NCI-H1436 (cell line): ENCODE measurements at places on chromosomes 3 and 15.

GRCh38 chr3:63580151-63580550 is 72.3 kb upstream of the SNTN start:
- no peak for DNase-seq

DNA sequence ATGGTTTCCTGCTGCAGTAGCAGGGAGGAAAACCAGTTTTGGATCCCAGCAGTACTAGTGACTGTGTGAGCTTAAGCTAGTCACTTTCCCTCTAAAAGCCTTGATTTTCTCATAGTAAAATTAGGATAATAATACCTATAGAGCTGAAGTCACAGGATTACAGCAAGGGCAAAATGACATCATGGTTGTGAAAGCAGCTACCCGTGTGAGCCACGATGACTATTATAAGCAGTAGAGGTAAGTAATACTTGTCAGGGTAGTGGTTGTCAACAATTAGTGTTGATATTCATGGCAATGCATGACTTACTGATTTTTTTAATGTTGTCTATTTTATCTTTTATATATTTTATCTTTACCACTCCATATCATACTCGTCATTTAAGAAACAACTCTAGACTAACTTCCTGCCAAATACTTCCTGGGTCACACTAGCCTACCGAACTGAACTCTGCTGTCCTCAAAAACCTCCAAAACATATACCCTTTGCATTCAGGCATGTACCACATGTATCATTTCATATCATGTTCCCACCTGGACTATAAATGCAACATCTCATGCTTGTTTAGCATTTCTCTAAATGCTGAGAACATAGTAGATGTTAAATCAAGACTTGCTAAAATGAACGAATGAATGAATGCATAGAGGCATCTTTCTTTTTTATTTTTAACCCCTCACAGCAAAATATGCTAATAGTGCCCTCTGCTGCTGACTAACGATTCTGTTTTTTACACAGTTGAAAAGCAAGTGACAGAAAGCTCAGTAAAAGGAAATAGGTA is 172.6 kb downstream of the P3H2 start:
- DNase-seq = peak; percentile 74

GRCh38 chr3:144264350-144264749 is 292.7 kb downstream of the DIPK2A start:
- DNase-seq = no peak

GRCh38 chr3:143016321-143016972 is 15.1 kb downstream of the U2SURP start:
- DNase-seq = no peak

DNA sequence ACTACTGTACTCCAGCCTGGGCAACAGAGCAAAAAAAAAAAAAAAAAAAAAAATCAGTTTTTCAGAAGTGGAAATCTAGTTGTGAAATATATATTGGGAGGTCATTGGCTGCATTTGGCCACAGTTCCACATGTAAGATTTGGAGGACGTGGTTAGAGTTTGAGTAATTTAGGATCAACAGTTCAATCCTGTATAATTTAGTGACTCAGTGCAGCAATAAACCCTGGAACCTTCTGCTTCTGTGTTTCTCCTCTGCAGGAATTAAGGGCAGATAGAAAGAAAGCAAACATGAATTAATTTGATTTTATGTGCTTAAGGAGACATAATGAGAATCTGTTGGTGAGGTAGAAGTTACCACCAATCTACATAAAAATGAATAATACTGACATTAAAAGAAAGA is 347.0 kb downstream of the PTPRG start:
- no peak for DNase-seq

DNA sequence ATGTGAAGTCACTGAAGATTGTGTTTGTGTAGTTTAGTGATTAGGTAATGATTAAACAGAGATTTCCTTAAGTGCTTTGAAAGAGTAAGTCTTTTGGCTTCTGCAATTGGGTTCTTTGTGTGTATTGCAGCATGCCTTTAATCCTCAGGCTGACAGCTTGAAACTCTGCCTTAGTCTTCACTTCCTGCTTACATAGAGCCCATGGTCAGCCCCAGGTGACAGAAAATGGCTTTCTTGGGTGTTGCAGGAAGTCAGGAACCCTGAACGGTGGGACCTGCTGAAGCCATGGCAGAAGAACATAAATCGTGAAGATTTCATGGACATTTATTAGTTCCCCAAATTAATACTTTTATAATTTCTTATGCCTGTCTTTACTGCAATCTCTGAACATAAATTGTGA is 61.3 kb downstream of the KBTBD8 start:
- no peak for DNase-seq

- no peak for DNase-seq
These were observed 8.5 kb upstream of the CHMP2B start for GRCh38 chr3:87218560-87218959.

- no peak for DNase-seq
These were observed 7.6 kb downstream of the NR1D2 start for GRCh38 chr3:23952646-23953045.

GRCh38 chr3:154217671-154218070 is 96.5 kb downstream of the ARHGEF26 start:
- no peak for DNase-seq

GRCh38 chr3:30156586-30157498 is 449.6 kb upstream of the TGFBR2 start:
- no peak for DNase-seq

DNA sequence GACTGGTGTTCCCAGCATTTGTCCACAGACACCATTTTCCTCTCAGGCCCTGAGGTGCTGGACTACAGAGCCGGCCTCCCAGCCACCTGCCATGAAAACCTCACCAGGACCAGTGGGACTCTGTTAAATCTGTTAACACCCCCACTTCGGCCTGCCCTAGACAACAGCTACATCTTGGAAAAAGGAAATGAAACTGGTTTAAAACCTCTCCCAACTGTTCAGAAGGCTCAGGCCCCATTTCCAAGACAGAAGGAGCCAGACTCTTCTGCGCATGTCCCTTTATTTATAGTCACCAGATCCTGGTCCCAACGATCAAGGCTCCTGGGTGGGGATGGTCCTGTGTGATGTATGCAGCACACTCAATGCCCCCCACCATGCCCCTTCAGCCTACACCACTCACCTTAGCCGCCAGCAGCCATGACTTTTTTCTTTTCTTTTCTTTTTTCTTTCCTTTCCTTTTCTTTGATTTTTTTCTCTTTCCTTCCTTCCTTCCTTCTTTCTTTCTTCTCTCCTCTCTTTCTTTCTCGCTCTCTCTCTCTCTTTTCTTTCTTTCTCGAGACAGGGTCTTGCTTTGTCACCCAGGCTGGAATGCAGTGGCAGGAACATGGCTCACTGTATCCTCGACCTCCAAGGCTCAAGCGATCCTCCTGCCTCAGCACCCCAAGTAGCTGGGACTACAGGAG is 25.5 kb upstream of the FLNB start:
- no peak for DNase-seq

GRCh38 chr3:144055604-144056003 is 84.0 kb downstream of the DIPK2A start:
- DNase-seq = no peak

GRCh38 chr3:48637305-48637704 is 2.0 kb upstream of the SLC26A6 start:
- no peak for DNase-seq

GRCh38 chr3:171776839-171777583 is 33.3 kb downstream of the PLD1 start:
- DNase-seq = no peak

DNA sequence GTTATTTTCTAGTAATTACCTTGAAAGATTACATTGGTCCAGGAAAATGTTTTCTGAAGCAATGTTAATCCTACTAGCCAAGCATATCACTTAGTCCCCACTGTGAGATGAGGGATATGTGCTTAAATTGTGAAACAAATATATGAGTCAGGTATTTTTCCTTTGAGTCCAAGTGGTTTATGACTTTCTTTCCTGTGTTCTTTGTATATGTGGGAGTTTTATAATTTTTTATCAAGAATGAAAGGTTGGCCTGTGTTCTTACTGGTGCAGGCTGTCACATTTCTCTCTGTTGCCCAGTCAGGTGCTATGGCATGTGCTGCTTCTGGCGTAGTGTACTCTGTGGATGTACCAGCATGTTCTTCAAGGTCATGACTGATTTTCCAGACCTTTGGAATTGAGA is 147.4 kb downstream of the CMSS1 start:
- DNase-seq = no peak

- DNase-seq = no peak
These were observed 74.3 kb downstream of the DCUN1D1 start for GRCh38 chr3:182906036-182906435.

- DNase-seq = no peak
These were observed 160.8 kb upstream of the ST8SIA2 start for GRCh38 chr15:92232876-92233275.

DNA sequence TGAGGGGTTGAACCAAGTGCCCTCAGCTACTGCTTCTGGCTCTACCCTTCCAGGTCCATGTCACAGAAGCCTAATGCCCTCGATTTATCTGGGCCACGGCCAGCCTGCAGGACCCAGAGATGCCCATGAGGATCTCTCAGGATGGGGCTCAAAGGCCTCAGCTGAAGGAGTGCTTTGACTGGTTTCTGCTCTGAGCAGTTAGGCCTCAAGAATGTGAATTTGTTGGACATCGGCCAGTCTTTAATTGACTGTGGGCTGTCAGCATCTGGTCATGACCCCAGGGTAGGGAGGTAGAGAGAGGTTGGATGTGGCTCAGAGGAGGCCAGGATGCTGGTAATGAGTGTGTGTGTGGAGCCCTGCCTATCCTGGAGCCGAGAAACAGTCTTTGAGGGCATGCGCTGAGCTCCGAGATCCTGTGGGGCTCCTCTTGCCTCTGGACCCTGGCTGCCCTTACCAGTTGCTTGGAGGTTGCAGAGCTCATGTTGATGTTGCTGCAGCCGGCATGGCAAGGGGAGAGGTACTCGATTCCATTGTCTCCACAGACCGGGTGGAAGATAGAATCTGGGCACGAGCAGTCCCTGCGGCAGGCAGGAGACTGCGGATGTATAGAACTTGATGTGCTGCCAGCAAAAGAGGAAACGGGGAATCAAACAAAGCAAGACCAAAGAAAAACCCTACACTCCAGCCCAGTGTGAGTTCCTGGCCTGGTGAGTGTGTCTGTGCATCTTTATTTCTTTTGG is 49.1 kb upstream of the RAB6B start:
- no peak for DNase-seq

GRCh38 chr3:37255990-37256308 is 81.6 kb upstream of the LRRFIP2 start:
- DNase-seq = no peak

GRCh38 chr15:65082303-65082953 is 5.9 kb downstream of the KBTBD13 start:
- DNase-seq = peak; percentile 5

GRCh38 chr3:107523289-107523538 is 452 bp downstream of the BBX start:
- peak; percentile 56 for DNase-seq

DNA sequence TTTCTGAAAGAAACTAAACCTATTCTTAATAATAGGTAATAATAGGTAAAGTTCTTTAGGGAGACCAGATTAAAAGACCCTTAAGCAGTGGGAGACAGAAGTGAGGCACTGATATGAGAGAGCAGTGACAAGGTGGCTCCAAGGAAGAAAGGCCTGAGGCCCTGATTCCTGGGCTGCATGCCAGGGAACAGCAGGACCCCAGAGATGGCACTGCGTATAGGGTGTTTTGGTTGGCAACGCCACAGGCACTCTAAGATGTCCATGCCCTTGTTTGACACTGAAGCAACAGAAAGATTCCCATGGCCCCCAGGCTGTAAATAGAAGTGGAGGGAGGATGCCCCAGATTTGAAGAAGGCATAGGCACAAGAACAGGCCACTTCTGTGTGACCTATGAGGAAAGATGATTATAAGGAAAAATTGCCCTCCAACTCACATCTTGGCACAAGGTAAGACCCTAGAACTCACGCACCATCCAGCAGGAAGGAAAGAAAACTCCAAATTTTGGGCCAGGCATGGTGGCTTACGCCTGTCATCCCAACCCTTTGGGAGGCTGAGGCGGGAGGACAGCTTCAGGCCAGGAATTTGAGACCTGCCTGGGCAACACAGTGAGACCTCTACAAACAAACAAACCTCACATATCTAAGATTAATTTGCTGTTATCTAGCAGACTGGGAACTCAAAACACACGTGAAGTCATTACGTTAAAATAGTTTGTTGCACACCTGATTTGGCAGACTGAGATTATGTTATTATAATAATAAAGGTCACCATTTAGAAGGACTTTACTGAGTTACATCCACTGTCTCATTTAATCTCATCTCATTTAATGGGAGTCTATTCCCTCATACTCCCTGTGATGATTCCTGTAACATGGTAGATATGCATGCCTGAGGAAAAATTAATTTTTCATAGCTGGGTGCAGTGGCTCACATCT is 10.5 kb upstream of the BLM start:
- DNase-seq = no peak

- DNase-seq = no peak
These were observed 74.3 kb downstream of the TCF12 start for GRCh38 chr15:56992725-56993124.
